Keratinocyte (primary cell): ENCODE measurements at places on chromosomes 12 and 14.

- no peak for DNase-seq
Measured at GRCh38 chr12:104460973-104461698, 4.4 kb downstream of the CHST11 start.

GRCh38 chr12:51441583-51441982 lies 17.0 kb downstream of the SLC4A8 start:
- DNase-seq = no peak

DNA sequence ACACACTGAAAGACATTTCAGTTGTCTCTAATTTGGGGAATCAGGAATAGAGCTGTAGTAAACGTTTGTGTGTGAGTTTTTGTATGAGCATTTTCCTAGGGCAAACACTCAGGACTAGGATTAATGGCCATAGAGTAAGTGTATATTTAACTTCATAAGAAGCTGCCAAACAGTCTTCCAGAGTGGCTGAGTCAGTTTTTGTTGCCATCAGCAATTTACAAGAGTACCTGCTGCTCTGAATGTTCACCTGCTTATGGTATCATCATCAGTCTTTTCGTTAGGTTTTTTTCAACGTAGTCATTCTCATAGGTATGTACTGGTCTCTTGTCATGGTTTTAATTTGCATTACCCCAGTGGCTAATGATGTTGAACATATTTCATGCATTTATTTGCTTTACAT lies 30.6 kb upstream of the TRHDE start:
- no peak for DNase-seq

DNA sequence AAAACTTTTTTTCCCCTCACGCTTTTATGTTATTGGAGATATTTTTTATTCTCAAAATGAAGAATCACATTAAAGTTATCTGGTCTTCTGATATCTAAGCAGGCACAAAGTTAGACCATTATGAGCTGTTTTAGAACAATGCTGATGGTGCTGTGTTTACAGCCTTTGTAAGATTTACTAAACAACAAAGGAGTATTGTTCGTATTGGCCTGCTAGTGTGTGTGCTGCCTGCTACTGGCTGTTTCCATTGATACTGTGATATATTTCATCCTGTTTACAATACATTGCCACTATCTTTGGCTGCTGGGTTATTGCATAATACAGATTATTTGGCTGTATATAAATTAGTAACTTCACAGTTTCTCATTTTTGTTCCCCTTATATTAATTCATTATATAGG lies 220.8 kb downstream of the ITPR2 start:
- DNase-seq = no peak

GRCh38 chr14:36048667-36049066 lies 127.9 kb downstream of the PTCSC3 start:
- no peak for DNase-seq

DNA sequence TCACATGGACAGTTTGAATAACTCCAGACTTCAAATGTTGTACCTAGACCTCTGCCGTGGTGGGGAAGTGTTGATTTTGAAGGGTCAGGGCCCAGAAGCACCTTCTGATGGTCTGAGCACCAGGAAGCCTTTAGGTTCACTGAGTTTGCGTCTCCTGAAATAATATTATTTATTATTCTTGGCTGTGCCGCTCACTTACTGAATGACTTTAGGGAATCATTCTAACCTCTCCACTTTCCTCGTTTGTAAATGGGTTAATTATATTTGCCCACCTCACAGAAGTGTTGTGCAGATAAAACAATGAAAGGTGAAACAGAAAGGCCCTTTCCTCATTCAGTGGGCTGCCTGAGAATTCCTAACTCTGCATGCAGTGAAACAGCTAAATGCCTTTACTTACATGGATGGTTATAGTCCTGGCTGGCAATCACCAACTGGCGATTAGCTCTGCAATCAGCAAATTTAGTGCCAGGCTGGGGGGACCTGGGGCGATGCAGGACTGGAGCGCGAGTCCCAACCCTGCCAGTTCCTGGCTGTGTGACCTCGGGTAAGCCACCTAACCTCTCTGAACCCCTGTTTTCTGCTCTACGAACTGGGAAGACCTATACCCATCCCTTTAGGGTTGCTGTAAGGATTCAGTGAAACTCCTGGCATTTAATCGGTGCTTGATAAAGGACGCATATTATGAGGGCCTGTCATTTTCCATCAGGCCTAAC lies 57.5 kb downstream of the MAP1LC3B2 start:
- no peak for DNase-seq

DNA sequence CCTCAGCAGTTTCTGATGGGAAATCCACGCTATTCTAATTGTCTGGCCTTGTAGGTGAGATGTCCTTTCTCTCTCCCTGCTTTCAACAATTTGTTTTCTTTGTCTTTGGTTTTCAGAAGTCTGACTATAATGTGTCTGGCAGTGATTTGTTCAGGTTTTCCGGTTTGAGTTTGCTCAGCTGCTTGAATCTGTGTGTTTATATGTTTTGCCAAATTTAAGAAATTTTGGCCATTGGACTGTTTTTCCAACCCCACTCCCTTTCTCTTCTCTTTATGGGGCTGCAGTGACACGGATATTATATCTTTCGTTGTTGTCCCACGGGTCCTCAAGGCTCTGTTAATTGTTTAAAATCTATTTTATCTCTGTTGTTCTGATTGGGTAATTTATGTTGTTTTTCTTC lies 105.0 kb downstream of the ADGRD1 start:
- DNase-seq = no peak

DNA sequence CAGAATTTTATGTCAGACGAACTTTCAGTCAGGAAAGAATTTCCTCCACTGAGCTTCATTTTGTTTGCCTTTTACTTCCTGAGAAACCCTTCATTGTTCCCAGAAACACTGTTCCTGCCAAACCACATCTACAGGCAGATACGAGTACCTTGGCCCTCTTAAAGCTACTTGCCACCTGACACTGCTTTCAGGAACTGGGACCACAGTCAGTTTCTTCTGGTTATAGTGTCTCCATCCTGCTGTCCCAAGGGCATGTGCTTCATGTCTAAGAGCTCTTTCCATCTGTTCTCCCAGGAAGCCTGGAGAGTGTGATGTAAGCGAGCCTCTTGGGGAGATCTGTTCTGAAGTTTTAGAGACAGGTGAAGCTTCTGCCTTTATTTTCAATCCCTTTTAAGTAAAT lies 161.7 kb upstream of the PLEKHA5 start:
- DNase-seq = no peak

- no peak for DNase-seq
Measured at GRCh38 chr12:11747969-11748368, 98.5 kb downstream of the ETV6 start.

DNA sequence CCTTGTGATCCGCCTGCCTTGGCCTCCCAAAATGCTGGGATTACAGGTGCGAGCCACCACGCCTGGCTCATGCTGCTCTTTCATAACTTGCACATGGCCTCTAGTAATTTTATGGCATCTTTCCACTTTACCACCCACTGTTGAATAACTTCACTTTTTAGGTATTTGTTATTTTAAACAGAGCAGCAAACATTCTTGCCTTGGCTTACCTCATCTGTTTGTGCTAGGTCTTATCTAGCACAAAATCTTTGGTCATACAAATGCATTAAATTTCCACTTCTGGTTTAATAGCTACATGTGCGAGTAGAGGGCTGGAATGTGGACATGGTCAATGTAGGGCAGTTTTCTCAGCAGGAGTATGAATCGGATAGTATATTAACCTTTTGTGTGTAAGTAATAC lies 38.8 kb upstream of the ATF7IP start:
- DNase-seq = no peak

GRCh38 chr14:65156568-65157366 lies 54.5 kb upstream of the MAX start:
- no peak for DNase-seq

DNA sequence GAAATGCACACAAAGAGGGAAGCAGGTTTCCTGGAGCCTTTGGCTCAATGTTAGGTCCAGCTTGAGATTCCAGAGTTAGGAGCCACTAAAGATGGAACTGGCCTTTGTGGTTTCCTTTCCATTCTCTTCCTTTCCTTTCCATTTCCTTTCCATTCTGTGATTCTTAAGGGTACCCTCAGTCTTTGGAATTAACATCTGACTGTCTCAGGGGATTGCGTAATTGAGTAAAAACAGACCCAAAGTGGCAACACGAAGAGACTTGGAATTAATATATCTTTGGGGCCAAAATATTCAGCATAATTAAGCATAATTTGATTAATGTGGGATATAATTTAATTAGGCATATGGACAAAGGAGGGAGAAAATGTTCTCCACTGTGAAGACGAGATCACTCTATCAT lies 205.6 kb downstream of the CRADD start:
- no peak for DNase-seq

DNA sequence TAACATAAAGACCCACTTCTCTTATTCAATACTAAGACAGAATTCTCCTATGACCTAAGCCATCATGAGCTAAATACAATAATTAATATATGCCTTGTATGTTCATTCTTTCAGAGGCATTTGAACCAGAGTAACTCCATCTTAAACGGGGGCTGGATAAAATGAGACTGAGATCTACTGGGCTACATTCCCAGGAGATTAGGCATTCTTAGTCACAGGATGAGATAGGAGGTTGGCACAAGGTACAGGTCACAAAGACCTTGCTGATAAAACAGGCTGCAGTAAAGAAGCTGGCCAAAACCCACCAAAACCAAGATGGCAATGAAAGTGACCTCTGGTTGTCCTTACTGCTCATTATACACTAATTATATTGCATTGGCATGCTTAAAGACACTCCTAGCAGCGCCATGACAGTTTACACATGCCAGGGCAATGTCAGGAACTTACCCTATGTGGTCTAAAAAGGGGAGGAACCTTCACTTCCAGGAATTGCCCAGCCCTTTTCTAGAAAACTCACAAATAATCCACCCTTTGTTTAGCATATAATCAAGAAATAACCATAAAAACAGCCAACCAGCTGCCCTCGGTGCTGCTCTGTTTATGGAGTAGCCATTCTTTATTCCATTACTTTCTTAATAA lies 260.7 kb downstream of the SSPN start:
- DNase-seq = no peak

DNA sequence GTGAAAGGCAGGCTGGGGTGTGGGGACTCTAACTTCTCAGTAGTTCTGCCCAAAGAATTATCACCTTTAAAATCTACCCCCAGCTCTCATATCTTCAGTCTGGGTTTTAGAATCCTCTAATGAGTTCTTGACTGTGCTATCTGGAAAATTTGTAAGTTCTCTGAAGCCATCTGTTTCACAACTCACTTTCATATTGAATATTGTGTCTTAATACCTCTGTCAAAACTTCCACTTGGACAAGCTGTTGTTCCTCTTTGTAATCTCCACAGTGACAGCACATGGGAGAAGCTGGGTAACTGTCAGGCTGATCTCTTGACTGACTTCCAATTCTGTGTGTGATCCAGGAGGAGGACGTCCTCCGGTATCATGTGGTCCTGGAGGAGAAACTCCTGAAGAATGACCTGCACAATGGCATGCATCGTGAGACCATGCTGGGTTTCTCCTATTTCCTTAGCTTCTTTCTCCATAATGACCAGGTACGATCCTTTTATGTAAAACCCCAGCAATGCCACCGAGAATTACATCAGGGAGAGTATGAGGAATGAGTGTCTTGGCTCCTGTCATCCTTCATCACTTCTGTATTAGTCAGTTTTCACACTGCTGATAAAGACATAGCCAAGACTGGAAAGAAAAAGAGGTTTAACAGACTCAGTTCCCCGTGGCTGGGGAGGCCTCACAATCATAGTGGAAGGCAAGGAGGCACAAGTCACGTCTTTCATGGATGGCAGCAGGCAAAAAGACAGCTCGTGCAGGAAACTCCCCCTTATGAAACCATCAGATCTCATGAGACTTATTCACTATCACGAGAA lies 111.9 kb downstream of the STAB2 start:
- no peak for DNase-seq

DNA sequence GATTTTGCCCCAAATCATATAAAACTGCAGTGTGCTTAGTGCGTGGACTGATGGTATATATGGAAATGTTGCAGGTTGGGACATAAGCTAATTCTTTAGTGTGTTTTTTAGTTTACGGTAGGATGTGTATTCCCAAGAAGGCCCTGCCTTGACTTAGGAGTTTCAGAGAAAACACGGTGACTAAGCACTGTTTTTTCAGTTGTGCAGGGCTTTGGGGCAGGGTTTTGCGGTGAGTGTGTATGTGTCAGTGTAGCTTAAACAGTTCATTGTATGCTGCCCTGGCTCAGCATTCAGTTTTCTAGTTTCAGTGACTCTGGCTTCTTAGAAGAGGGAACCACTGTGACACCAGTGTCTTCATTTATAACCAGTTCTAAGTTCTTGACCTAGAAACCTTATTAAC lies 101.2 kb downstream of the AKAP6 start:
- no peak for DNase-seq

GRCh38 chr12:62135553-62136200 lies 124.5 kb upstream of the USP15 start:
- DNase-seq = no peak

DNA sequence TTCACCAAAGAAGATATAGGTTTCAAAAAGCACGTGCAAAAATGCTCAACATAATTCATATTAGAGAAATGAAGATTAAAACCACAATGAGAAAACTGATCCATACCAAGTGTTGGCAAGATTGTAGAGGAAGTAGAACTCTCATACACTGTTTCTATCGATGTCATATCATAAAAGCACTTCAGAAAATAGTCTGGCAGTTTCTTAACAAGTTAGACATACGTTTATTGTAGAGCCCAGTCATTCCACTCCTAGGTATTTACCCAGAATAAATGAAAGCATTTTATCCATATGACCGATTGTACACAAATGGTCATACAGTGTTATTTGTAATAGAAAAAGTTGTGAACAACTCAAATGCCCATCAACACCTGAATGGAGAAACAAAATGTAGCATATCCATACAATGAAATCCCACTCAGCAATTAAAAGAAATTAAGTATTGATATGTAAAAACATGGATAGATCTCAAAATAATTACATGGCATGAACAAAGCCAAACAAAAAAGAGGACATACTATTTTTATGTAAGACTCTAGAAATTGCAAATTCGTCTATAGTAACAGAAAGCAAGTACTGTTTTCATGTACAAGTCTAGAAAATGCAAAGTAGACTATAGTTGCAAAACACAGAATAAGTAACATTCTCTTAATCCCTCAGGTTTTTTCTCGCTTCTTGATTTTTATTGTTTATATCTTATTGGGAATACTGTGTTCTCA lies 41.0 kb downstream of the USP15 start:
- no peak for DNase-seq

GRCh38 chr12:44696542-44696941 lies 179.6 kb downstream of the NELL2 start:
- DNase-seq = no peak

- DNase-seq = no peak
Measured at GRCh38 chr12:111394480-111394879, 11.2 kb upstream of the SH2B3 start.

DNA sequence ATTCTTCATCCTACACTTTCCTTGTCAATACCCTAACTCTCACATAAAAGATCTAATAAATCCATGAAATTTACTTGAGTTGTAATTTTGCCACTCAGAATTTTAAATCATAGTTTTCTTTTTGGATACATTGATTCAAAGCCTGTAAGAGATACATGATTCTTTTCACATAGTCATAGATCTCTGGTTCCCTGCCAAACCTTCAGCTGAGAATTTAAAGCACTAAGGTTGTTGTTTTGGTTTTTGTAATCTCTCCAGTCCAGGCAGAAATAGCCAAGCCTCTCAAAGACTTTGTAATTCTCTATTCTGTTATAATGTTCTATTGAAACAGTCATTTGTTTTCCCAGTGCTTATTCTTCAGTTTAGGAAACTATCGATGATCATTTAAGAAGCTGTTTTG lies 273.9 kb downstream of the TRHDE start:
- no peak for DNase-seq

GRCh38 chr14:22814941-22815713 lies at the start of gene SLC7A7:
Gene SLC7A7 (minus strand): TSS chr14:22815435. CDS start chr14:22813398, 2,037 bp downstream.
- no peak for DNase-seq

GRCh38 chr14:21382886-21383847 lies 652 bp downstream of the SUPT16H start:
- DNase-seq = no peak
